ENCODE measurements at places on chromosomes 6 and 20.

- no peak for DNase-seq
Measured at GRCh38 chr20:52261792-52262191, 70.2 kb upstream of the ZFP64 start.

- DNase-seq: no peak
Measured at GRCh38 chr6:90249034-90249433, 47.6 kb downstream of the BACH2 start.

DNA sequence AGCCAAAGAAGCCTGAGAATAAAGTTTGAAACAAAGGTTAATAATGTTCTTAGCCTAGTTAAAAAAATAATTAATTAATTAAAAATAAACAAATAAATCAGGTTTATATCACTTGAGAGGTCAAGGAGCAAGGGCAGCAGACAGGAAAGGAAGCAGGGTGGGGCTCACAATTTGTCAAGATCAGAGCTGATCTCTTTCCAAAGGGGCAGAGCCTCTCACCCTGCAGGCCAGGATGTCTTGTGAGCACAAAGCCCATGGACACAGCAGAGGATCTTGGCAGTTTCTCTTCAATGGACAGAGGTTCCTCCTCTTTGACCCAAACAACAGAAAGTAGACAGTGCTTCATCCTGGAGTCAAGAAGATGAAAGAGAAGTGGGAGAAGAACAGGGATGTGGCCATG is 14.9 kb downstream of the ULBP1 start:
- no peak for DNase-seq

GRCh38 chr6:109236115-109237076 is 141.1 kb downstream of the CEP57L1 start:
- no peak for DNase-seq

GRCh38 chr20:63567386-63568169 is 6.5 kb downstream of the HELZ2 start:
- no peak for DNase-seq

DNA sequence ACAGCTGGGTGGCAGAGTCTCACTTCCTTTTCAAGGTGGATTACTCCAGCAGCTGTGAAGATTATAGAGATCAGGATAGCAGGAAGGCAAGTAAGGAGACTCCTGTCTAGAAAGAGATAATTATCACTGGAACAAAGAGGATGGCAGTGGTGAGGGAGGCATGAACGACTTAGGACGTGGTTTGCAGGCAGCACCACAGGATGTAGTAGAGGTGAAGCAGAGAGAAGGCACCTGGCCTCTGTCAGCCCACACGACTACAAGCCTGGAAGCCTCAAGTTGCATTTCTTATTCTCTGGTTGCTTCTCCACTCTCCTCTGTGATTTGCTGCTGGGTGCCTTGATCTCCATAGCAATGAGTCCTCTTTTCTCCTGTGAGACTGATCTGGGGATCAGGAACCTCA is 62.7 kb downstream of the TSHZ2 start:
- DNase-seq: no peak

GRCh38 chr6:9086331-9086730 is 651.0 kb upstream of the SLC35B3 start:
- no peak for DNase-seq

GRCh38 chr6:106509420-106510089 is 119.7 kb downstream of the RTN4IP1 start:
- no peak for DNase-seq

- DNase-seq: no peak
Measured at GRCh38 chr6:35787266-35788218, 6.7 kb downstream of the CLPSL1 start.

GRCh38 chr6:134740473-134741199 is 209.3 kb downstream of the ALDH8A1 start:
- DNase-seq: no peak

DNA sequence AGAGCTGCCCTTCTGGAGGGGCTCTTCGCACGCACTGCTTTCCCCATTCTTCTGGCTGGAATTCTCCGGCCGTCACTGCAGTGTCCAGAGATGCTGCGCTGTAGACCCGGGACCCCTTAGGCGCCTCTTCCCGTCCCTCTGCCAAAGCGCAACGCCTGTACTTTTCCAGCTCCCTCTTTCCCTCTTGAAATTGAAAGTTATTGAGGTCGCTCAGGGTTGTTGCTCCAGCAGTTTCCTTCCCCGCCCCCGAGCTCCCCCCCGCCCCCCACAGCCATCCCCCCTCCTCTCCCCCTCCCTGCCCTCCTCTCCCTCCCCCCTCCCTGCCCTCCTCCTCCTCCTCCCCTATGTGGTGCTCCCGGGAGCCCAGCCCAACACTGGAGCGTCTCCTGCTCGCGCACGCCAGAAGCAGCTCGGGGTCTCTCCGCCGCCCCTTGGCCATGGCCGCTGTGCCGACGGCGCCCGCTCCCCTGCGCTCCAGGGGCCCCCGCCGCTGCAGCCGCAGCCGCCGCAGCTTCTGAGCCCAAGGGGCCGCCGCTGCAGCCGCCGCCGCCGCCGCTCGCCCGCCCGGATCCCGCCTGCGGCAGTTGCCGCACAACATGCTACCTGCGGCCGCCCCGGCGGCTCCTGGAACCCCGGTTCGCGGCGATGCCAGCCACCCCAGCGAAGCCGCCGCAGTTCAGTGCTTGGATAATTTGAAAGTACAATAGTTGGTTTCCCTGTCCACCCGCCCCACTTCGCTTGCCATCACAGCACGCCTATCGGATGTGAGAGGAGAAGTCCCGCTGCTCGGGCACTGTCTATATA is at the start of gene RSPO3:
TSS of gene RSPO3 (plus strand) at position 374 of the 804 bp plus-strand sequence. CDS start 522 bp downstream, outside the sequence.
- DNase-seq: no peak
